Activated T-cell treated with anti-CD3 and anti-CD28 coated beads for 4 hours (primary cell): ENCODE measurements at places on chromosomes 6 and 20.
A peak's percentile ranks its signal among the peaks of the same experiment; 100 is the strongest.

GRCh38 chr20:4607287-4607713 lies 114.4 kb upstream of the PRND start:
- DNase-seq = peak; percentile 57

- DNase-seq = no peak
These were observed 126.1 kb upstream of the RPS6KA2 start for GRCh38 chr6:166752928-166753721.

GRCh38 chr6:128806261-128806660 lies 76.7 kb upstream of the LAMA2 start:
- no peak for DNase-seq

DNA sequence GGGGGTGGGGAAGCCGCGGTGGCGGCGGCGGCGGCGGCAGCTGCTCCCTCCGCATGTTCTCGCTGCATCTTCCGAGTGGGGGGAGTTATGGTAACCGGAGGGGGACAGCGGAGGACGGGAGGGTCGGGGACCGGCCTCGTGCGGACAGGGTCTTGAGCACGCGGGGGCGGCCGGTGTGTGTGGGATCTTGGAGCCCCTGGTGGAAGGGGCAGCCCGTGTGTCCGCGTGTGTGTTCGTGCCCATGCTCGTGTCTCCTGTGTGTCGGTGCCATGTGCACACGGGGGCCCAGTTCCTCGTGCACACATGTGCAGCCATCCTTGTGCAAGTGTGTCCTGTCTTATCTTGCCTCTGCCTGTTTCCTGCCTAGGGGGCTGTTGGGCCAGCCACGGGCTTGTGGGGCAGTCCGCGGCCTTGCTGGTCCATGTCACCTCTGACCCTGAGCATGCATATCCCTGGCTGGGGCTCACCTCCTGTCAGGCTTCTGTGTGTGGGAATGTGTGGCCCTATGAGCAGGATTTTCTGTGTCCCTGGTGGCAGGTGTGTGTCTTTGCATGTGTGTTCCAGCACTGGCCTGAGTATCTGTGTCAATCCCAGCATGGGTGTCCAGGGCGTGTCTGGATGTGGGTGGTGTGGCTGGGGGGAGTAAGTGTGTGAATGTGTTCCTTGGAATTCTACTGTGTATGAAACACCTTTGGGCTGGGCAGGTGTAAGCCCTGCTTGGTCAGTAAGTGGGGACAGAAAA lies 8.5 kb downstream of the SYNGAP1 start:
- DNase-seq = no peak

DNA sequence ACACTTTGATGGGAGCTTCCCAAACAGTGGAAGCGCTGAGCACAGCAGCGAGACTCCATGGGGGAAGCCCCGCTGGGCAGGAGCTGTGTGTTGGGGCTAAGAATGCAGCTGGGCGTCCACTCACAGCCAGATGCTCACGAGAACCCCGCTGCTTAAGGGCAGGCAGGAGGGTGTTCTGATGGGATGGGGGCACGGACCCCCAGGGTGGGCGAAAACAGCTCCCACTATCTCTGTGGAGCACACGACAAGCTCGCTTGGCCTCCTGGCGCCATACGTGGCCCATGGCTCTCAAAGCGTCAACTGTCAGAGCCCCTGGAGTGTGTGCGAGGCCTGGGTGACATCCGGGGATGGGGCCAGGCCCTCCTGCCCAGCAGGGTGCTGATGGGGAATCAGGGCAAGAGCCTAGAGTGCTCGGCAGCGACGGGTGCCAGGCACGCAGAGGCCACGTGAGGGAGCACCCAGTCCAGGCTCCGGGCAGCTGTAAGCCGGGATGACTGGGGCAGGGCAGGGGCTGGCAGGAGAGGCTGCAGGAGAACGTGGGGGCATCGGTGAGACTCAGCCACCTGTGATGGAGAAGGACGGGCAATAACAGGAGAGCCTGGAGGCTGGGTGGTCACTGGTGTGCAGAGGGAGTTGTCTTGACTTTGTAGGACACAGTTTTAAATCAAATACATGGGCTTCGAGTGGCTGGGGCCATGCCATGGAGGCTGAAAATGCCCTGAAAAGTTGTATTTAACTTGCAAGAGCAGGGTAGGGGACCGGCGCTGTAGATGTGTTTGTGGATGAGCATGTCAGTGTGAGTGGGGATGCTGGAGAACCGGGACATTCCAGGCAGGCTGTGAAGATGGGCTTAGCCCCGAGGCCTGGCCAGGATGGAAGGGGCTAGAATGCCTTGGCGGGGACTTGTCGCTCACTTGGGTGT lies 27.3 kb downstream of the PYGB start:
- no peak for DNase-seq

DNA sequence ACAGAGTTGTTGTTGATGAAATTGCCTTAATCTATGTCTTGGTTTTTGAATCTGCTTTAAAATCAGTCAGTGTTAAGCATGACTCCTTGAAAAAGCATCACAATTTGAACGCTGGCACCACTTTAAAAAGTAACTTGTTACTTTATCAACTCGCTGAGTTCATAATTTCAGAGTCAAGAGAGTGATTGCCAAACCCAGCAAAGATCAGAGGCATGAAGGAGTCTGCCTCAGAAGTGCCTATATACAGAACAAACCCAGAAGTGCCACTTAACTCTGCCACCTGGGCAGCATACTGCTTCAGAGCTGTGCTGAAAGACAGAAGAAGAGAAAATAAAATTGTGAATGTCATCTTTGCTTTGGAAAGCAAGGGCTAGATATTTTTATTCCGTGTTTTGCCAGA lies 73.6 kb upstream of the HCRTR2 start:
- DNase-seq = no peak

DNA sequence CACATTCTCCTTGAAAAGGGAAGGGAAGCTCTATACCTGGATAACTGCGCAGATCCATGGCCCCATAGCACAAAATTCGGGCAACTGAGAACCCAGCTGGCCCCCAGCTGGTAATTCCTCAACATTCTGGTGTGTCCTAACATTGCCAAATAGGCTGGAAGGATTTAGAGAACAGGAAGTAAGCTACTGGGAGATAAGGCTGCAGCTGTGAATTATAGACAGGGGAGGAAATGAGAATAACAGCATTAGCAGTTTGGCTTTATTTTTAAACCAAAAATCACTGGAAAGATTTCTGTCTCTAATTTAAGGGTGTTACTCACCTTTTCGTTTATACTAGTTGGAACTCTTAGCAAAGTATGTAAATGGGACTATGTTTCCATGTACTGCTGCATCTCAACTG lies 97.2 kb downstream of the TULP4 start:
- DNase-seq = no peak

DNA sequence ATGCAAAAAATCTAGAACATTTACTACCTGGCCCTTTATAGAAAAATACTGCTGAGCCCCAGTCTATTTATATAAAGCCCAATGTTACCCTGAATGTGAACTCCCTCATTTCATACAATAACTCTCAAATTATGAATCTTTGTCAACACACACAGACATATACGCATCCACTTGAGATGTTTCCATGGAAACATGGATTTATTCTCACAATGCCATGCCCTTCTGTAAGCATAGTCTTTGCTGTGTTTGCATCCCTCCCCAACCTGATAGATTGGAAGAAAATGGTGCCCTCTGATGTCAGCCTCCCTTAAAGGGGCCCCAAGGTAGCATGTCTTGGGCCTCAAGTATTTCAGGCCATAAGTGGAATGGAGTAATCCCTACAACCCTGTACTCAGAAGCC lies 573.1 kb downstream of the KIF16B start:
- no peak for DNase-seq

- DNase-seq = no peak
These were observed 112.7 kb downstream of the ZNF217 start for GRCh38 chr20:53480913-53481312.

DNA sequence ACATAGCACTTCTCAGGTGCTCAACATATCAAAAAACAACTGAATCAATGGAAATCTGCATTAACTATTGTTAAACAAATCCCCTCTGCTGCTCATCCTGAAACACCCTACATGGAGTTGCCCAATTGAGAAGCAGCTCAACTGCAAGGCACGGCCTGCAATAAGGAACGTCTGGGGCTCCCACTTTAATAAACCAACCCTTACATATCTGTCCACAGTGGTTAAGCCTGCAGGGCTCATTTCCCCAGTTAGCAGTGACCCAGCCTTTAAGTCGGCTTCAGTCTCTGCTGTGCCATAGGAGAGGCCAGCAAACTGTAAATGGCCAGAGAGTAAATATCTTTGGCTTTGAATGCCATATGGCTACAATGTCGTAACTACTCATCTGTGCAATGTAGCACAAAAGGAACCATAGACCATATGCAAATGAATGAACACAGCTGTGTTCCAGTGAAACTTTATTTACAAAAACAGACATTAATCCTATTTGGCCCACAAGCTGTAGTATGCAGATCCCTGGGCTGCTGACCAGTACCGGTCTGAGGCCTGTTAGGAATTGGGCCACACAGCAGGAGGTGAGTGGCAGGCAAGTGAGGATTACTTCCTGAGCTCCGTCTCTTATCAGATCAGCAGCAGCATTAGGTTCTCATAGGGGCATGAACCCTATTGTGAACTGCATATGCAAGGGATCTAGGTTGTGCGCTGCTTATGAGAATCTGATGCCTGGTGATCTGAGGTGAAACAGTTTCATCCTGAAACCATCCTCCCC lies 522.7 kb upstream of the CDH4 start:
- DNase-seq = no peak

DNA sequence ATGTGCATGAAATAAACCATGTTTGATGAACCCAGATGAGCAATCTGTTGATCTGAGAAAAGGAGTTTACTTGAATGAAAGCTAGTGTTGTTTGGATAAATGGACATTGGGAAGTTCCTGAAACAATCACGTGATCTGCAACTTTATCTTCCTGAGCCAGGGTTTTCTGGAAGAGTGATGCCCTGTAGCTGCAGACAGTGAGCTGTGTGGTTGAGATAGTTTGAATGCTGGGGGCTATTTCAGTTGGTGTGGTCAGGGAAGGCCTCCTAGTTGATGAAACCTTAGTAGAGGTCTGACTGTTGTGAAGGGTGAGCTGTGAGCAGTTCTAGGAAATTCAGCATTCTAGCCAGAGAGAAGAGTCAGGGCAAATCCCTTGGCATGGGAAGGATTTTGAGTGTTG lies 643.7 kb downstream of the UTRN start:
- no peak for DNase-seq

- DNase-seq = no peak
These were observed 765.9 kb downstream of the BCKDHB start for GRCh38 chr6:80872199-80872950.

- DNase-seq = no peak
These were observed at the start of gene SYNDIG1 for GRCh38 chr20:24469116-24469893. Gene SYNDIG1, plus strand, starts transcription at chr20:24469629. Its CDS starts 73,469 bp downstream, at chr20:24543098.

DNA sequence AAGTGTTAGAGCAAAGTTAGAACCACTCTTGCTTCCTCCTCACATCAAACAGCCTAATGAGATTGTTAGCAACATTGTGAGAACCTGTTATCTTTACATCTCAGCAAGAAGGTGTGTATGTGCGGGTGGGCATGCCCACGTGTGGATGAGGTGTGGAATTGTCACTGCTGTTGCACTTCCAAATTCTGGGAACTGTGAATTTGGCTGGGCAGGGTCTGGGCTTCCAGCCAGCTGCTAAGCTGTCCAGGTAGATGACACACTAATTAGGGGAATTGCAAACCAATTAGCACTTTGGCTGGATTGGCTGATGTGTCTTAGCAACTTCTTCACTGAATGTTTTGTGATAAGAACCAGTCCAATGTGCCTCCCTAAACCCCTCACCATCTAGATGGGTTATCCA lies 848.2 kb downstream of the DHX35 start:
- DNase-seq = no peak

DNA sequence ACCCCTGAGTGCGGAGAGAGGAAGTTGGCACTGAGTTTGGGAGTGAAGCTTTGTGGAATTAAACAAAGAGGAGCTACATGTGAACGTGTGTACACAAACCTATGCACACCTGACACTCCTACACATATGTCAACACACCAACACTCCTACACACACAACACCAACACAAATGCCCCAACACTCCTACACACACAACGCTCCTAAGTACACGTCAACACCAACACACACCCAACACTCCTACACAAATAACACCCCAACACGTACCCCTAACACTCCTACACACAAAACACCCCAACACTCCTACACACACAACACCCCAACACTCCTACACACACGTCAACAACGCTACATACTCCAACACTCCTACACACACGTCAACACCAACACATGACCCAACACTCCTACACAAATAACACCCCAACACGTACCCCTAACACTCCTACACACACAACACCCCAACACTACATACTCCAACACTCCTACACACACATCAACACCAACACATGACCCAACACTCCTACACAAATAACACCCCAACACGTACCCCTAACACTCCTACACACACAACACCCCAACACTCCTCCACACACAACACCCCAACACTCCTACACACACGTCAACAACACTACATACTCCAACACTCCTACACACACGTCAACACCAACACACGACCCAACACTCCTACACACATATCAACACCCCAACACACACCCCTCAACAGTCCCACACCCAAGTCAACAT lies 40.1 kb upstream of the ZBP1 start:
- no peak for DNase-seq

DNA sequence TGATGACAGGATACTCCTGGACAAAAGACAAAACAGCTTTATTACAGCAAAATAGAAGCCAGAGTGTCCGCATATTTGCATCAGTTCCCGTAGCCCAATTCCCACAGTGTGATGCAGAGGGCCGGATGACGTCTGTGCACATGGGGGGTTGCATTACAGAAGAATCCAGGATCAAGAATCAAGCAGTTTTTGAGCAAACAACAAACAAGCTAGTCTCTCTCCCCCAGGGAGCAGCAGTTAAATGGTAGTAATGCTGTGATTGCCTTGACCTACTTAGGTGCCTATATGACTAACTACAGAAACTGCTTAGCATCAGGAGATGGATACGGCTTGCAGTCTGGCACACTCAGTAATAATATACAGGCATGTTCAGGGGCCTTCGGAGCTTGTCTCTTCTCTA lies 3.2 kb upstream of the SDHAF4 start:
- DNase-seq = no peak

DNA sequence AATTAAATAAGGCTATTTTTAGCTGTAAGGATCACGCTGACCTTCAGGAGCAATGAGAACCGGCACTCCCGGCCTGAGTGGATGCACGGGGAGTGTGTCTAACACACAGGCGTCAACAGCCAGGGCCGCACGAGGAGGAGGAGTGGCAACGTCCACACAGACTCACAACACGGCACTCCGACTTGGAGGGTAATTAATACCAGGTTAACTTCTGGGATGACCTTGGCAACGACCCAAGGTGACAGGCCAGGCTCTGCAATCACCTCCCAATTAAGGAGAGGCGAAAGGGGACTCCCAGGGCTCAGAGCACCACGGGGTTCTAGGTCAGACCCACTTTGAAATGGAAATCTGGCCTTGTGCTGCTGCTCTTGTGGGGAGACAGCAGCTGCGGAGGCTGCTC lies 84.0 kb downstream of the RAMACL start:
- no peak for DNase-seq

GRCh38 chr6:44530209-44530909 lies 142.9 kb downstream of the CDC5L start:
- DNase-seq = no peak

- DNase-seq = no peak
These were observed 429.3 kb downstream of the PHF3 start for GRCh38 chr6:64064919-64065318.

GRCh38 chr20:558117-558516 lies 14.5 kb upstream of the CSNK2A1 start:
- DNase-seq = no peak
